ENCODE measurements at places on chromosomes 7 and 10. TPM values are rescaled to one million over a fixed set of nuclear protein-coding genes. Genes with fewer than 3 reads are reported as not detected.

DNA sequence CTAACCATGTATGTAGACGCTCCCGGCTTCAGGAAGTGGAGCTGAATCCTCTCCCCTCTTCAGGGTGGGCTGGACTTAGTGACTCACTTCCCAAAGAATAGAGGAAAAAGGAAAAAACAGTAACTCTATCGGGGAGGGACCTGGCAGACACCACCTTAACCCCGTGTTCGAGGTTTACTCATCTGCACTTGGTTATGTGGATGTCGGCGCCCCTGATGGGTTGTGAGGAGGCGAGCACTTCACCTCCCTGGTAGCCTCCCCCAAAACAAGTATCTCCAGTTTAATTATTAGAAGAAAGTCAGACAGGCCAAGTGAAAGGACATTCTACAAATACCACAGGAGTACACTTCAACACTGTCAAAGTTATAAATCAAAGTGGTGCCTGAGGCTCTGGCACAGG, 559.7 kb downstream of the TCERG1L start:
- DNase-seq: no peak

Gene TLX1
- 0.24 TPM for polyA plus RNA-seq

GRCh38 chr7:122492007-122492406, 187.5 kb upstream of the FEZF1 start:
- DNase-seq: no peak

DNA sequence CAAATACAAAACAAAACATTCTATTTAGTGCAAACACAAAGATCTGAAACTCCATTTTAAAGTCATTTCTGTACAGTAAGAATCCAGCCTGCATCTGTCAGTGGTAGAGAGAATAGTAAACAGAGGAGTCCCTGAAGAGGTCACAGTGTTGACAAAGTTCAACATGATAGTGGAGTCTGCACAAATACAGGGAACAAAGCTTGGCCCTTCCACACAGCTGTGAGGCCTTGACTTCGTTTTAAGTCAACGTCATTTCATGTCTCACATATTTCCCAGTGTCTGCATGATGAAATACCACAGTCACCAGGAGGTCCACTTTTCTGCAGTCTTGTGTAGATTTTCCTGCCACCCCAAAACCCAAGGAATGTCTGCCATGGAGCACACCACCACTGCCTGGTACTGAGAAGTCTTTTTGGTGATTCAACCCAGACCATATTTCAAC, 33.0 kb downstream of the CYP26A1 start:
- no peak for DNase-seq

Gene UCN3
- polyA plus RNA-seq: 2.8 TPM

GRCh38 chr7:35025369-35025870, 11.9 kb downstream of the DPY19L1 start:
- no peak for DNase-seq

Gene SPDYE9
- polyA plus RNA-seq: 1.1 TPM

DNA sequence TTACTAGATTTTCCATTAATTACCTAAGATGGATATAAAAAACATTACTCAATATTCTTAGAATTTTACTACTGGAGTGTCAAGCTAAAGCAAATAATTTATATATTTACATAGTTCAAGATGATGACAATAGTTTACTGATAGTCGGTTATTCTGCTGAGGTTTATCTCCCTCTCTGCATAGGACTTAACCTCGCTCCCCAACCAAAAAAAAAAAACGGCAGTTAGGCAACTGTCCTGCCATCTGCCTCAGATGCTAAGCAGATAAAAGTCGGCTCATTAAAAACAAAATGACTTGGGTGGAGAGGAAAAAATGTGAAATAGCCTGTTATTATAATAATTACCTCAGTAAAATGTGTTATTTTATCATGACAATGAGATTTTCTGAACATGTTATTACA, 14.0 kb upstream of the ITGB8 start:
- DNase-seq: no peak

DNA sequence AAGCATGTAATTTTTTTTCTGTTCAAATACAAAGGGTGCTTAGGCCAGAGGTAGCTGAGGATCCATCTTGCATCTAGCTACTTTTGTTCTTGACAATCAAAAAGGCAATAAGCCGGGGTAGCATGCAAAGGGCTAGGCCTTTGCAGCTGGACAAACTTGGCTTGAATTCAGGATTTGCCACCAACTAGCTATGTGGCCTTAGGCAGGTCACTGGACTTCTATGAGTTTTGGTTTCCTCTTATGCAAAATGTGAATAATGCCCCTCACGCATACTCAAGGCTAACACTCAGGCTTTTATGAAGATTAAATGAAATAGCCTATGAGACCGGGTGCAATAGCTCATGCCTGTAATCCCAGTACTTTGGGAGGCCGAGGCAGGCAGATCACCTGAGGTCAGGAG, 19.3 kb downstream of the GFRA1 start:
- DNase-seq: no peak

- no peak for DNase-seq
These were observed 210.8 kb downstream of the CCSER2 start for GRCh38 chr10:84539216-84539615.

Gene SPDYE16
- polyA plus RNA-seq: 0.97 TPM

DNA sequence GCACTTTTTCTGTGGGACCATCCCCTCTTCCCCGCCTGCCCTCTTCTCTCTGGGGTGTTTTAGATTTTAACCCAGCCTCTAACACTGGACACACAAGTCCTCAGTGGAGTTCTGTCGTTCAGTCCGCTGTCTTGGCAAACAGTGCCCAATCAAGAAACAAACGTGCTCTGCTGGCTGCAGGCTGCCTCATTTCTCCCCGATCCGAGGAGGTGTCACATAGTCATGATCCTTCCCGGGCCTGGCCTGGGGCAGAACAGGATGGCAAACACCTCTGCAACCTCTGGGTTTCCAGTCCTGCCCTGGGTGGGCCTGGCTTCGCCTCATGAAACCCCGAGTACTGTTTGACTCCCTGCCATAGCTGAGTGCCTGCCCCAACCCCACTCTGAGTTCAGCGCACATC, 110.9 kb upstream of the INSYN2A start:
- no peak for DNase-seq

Gene CCDC186
- polyA plus RNA-seq: 28.0 TPM

- DNase-seq: no peak
These were observed 55.2 kb downstream of the ELMO1 start for GRCh38 chr7:37393476-37393875.

Gene DGKB
- polyA plus RNA-seq: 3.0 TPM

GRCh38 chr10:68721673-68722335, 765 bp downstream of the CCAR1 start:
- no peak for DNase-seq

- no peak for DNase-seq
These were observed 381.1 kb upstream of the ZMIZ1 start for GRCh38 chr10:78687626-78688025.

Gene JCAD
- polyA plus RNA-seq: 23.8 TPM

Gene BHLHA15
- polyA plus RNA-seq: not detected

Gene HHEX
- 8.7 TPM for polyA plus RNA-seq

DNA sequence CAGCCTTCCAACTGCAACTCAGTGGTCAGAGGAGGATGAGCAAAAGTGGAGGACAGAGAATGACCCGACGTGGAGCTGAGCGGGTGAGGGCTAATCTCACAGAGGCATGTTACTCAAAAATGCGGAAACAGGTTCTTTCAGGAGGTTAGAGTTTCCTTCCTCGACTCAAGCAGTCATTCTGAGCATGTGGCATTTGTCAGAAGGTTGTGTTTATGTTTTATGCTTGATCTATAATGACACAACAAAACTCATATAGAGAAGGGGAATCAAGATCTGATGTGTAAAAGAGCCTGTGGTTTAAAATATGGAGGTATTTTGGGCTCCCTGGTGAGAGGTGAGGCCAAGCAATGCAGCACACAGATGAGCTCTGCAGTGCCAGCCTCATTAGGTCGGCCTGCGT, 311.4 kb downstream of the ADARB2 start:
- DNase-seq: no peak

Gene PLEKHS1
- polyA plus RNA-seq: 0.45 TPM

GRCh38 chr10:117547716-117548668, 5.4 kb downstream of the EMX2 start:
- DNase-seq: no peak

Gene ATXN7L1
- 9.7 TPM for polyA plus RNA-seq

- DNase-seq: no peak
These were observed 20.9 kb downstream of the RGS10 start for GRCh38 chr10:119521443-119522204.

- no peak for DNase-seq
These were observed 3.4 kb downstream of the TRIM8 start for GRCh38 chr10:102647443-102648268.

DNA sequence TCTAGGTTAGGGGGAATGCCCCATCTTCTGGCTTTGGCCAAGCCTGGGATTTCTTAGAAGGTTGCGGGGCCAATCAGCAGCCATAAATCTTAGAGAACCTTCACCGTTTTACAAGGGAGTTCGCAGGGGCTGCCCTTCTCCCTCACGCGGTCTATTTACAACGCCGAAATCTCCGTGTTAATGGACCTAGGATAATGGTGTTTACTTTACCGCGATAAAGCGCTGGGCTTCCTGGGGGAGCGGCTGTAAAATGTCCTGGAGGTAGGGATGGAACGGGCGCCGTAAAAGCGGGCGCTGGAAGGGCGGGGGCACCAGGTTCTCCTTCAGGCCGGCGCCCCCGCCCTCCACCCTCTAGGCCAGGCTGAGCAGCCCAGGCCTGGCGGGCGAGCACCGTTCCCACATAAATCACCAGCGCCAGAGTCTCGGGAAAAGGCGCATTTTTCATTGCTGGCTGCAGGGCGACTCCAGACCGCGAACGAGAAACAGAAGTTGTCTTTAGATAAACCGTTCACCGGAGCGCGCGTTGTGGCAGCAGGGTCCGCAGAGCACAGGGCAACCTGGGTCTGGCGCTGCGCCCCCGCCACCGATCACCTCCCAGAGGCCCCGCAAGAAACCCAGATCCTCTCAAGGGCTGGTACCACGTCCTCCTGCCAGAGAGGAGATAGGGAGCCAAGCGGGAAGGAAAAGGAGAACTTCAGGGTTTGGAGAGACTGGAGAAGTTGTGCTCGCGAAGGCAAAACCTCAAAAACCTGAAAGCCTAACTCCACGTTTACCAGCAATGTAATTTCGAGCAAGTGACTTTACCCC, 12.5 kb upstream of the NKX2-3 start:
- no peak for DNase-seq

DNA sequence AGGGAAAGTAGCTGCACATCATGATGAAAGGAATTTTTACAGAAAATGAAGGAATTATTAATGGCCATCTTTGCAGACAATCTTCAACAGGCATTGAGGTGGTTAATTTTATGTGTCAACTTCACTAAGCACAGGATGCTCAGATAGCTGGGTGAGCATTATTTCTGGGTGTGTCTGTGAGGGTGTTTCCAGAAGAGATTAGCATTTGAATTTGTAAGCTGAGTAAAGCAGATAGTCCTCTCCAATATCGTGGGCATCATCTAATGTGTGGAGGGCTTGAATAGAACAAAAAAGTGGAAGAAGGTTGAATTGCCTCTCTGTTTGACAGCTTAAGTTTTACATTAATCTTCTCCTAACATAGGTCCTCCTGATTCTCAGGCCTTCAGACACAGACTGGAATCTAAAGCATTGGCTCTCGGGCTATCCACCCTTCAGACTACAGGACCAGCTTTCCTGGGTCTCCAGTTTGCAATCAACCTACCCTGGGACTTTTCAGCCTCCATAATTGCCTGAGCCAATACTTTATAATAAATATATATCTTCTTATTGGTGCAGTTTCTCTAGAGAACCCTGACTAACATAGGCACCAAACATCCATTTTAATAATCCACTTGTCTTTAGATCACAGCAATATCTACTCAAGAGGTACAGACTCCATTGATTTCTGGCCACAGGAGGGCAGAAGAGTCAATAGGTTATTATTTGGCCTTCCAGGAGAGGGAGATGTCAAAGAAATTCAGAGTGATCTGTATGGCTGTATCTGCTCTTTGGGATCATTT, 10.5 kb upstream of the CRPPA start:
- DNase-seq: no peak

GRCh38 chr7:103093429-103093828, 18.5 kb downstream of the ARMC10 start:
- DNase-seq: no peak

DNA sequence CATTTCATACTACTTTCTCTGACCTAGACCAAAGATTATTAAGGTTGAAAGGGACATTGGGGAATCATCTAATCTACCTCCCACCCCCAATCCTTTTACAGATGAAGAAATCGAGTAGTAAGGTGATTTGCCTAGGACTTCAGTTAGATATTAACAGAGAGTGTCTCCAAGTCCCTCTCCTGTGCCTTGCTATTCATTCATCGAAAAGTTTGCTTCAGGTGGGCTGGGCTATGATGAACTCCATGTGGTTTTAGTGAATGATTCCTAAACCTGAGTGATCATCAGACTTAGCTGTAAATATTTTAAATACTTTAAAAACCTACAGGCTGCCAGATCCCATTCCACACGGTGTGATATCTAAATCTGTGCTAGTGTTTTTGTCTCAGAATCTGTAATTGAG, 259.4 kb upstream of the SORCS1 start:
- no peak for DNase-seq

Gene SHTN1
- polyA plus RNA-seq: 23.8 TPM

DNA sequence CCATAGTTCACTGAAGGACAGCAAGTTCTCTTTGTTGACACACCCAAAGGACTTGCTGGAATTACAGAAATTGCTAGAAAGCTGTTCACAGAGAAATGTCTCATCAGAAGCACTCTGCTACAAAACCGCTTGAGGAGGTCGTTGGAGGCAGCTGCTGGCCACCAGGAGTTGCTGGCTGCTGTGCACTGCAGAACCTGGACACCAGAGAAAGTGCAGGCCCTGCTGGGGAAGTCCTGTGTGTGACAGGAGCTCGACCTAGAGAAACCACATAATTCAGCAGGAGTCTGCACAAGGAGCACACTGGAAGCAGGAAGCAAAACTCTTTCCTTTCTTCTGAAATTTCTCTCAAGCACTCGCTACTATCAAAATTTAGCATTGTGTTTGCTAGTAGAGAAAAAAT, 461.5 kb upstream of the GHITM start:
- DNase-seq: no peak

DNA sequence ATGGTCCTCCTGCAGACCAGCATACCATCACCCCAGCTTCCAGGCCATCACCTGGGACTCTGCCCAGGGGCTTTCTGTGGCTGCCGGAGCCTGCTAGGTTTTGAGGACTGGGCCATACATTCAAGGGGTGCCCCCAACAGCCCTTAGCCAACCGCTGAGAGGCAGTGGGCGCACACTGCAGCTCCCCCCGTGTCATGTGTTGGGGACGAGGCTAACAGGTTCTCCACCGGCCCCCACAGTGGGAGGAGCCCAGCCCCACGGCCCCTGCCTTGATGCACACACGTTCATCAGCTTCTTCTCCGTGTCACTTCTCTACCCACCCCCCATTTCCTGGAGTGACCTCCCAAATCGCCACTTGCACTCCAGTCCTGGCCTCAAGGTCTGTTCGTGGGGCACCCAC, 543.2 kb upstream of the FOXK1 start:
- DNase-seq: no peak

Gene TCAF2
- 3.6 TPM for polyA plus RNA-seq

- no peak for DNase-seq
These were observed 35.5 kb upstream of the DGKI start for GRCh38 chr7:137882261-137882668.

DNA sequence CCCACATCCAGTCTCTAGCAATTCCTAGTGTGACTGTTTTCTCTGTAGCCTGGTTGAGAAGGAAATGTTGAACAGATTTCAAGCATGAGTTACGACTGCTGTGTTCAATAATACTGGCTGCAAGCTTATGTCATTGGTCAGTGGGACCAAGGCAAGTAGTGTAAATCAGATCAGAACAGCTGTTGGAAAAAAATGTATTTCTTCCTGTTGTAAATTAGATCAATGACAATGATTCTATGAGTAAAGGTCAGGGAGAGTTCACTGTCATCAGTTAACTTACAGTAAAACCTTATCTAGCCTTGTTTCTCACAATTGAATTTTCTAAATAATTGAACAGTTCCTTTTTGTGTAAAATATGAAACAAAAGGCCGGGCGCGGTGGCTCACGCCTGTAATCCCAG, 6.7 kb downstream of the OTUD1 start:
- no peak for DNase-seq

All from left renal pelvis (tissue), 4 donors.